Mesothelial cell of epicardium (in vitro differentiated cells): ENCODE measurements at places on chromosomes 1 and 21. TPM values are rescaled to one million over a fixed set of nuclear protein-coding genes. Genes with fewer than 3 reads are reported as not detected.

RPTN gene
- not detected in 3 replicates for total RNA-seq

TAL1 gene
- 0.09 to 0.24 TPM in 2 of 3 replicates, not detected in the other for total RNA-seq

B4GALT2 gene
- total RNA-seq: 55.8 to 58.6 TPM (median 57.8 TPM) in 3 replicates

C1orf74 gene
- 3.5 to 3.8 TPM (median 3.5 TPM) in 3 replicates for total RNA-seq

AMY1A gene
- total RNA-seq: not detected in 3 replicates

CFHR1 gene
- total RNA-seq: 0.45 TPM in 1 of 3 replicates, not detected in the others

DNA sequence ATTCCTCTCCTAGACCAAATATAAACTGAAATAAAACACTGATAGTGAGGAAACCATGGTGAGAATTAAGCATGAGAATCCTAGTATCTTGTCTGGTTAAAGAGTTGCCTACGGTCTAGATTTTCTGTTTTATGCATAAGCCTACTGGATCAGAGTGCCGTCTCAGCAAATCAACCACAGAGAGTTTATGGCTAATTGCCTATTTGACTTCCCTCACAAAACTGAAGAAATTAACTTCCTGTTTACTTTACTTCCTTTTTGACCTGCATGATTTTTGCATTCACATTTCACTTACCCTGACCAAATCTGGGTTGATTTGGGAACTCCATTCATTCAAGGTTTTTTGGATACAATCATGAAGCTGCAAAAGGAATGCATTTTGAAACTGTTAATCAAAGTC lies 5.0 kb downstream of the GCLM start:
- H3K4me1 ChIP-seq: peaks cover 13% of the 10 kb centered on the region
- peaks cover 2% of the 10 kb centered on the region for H3K36me3 ChIP-seq

KCNE2 gene
- 0.82 to 1.4 TPM (median 0.92 TPM) in 3 replicates for total RNA-seq

GRCh38 chr21:43949499-43950208 lies 62.5 kb upstream of the TRAPPC10 start:
- DNase-seq: no peak
- H3K4me1 ChIP-seq: peaks cover 13% of the 10 kb centered on the region
- no peak overlapping the region for H3K27ac ChIP-seq
- peaks cover 21% of the 10 kb centered on the region for H3K36me3 ChIP-seq
- H3K4me3 ChIP-seq: no peak overlapping the region
- no peaks in the 10 kb centered on the region for H3K27me3 ChIP-seq

- H3K4me1 ChIP-seq: peaks cover 3% of the 10 kb centered on the region
- no peaks in the 10 kb centered on the region for H3K27me3 ChIP-seq
- H3K27ac ChIP-seq: no peak overlapping the region
- DNase-seq: no peak
- H3K4me3 ChIP-seq: no peak overlapping the region
Observed at GRCh38 chr1:165912638-165913037, 85.2 kb downstream of the UCK2 start.
